ENCODE measurements at places on chromosomes 6 and 20.

- no peak overlapping the region for H3K27ac ChIP-seq
- no peaks in the 10 kb centered on the region for H3K27me3 ChIP-seq
- no peak overlapping the region for H3K4me3 ChIP-seq
These were observed 477.0 kb upstream of the CHD6 start for GRCh38 chr20:42095221-42095620.

DNA sequence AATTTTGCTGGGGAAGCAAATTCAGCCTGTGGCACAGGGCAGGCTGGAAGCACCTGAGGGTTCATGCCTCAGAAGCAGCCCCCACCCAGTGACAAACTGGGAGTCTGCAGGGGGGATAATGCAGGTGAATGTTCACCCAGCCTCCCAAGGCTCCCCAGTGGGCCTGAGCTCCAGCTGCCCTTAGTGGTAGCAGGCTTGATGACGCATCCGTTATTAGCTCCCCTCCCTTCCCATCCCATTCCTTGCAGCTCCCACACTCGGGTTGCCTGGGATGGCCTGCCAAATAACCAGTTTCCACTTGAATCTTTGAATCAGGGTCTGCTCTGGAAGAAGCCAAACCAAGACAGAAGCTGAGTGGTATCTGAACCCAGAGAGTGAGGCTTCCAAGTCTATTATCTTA lies 15.8 kb downstream of the KCNK15 start:
- no peak overlapping the region for H3K4me3 ChIP-seq
- H3K36me3 ChIP-seq, result no peaks in the 10 kb centered on the region
- no peaks in the 10 kb centered on the region for H3K27me3 ChIP-seq
- no peak for DNase-seq

- no peaks in the 10 kb centered on the region for H3K36me3 ChIP-seq
- DNase-seq, result peak; percentile 65
- H3K4me1 ChIP-seq, result no peaks in the 10 kb centered on the region
- H3K4me3 ChIP-seq, result no peak overlapping the region
- no peak overlapping the region for H3K27ac ChIP-seq
- H3K27me3 ChIP-seq, result no peaks in the 10 kb centered on the region
These were observed 1760.2 kb upstream of the DEFB115 start for GRCh38 chr20:29497261-29497671.

DNA sequence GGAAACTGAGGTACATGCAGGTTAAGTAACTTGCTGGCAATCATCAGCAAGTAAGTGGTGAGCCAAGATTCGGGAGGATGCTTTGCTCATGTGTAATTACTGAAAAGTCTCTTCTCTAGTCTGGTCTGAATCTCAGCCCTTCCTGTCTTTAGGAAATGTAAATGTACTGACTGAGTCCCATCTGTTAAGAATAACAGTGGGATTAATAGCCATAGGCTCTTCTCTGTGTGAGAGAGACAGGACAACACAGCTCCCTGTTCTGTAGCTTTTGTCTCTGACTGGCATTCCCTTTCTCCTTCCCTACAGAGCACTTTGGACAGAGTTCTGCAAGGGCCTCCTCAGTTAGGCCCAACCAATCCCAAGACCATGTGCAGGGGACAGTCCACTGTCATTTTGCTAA lies 131.3 kb upstream of the OGFRL1 start:
- no peaks in the 10 kb centered on the region for H3K36me3 ChIP-seq
- no peaks in the 10 kb centered on the region for H3K4me1 ChIP-seq
- H3K4me3 ChIP-seq, result no peak overlapping the region
- H3K27ac ChIP-seq, result no peak overlapping the region

DNA sequence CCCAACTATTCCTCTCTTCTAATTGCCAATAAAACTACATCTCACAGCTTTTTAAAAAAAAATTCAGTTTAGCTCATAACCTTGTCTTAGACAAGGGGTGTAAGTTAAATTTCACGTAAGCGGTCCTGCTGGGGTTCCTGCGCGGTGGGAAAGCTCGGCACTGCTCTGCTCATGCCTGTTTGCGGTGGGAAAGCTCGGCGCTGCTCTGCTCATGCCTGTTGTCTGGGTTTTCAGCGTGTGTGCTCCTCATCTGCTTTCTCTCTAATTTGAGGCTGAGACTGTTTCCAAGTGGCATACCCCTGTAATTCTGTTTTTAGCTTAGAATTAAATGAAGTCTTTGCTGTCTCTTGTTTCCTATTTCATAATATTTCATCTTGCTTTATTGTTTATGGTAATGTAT lies 18.6 kb downstream of the ARID1B start:
- no peak overlapping the region for H3K27ac ChIP-seq
- H3K4me3 ChIP-seq, result no peak overlapping the region
- no peaks in the 10 kb centered on the region for H3K27me3 ChIP-seq
- peaks cover 2% of the 10 kb centered on the region for H3K36me3 ChIP-seq
- H3K4me1 ChIP-seq, result peaks cover 3% of the 10 kb centered on the region

DNA sequence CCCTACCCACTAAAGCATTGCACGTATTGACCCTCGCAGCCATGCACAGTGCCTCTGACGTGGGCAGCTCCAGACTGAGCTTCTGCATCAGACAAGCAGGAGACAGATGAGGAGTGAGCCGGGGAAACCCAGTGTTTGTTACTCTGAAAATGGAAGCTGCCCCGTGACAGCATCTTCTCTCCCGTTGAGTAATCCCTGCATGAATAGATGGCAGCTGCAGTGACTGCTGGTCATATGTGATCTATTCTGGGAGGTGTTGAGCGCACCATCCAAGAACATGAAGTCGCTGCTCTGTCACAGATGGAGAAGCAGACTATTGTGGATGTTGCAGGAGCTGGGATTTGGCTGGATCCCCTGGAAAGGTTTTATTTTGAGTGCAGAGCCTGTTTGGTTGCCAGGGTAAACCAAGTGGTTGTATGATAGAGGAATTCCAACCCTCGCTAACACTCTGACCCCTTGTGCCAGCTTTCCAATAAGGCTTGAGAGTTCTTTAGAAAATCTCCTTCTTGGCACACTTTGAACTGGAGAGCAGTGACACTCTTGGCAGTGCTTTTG lies 242.2 kb downstream of the NRN1 start:
- no peak for DNase-seq
- no peak overlapping the region for H3K27ac ChIP-seq
- no peaks in the 10 kb centered on the region for H3K27me3 ChIP-seq
- no peak overlapping the region for H3K4me3 ChIP-seq
- H3K4me1 ChIP-seq, result no peaks in the 10 kb centered on the region
